ENCODE measurements at places on chromosomes 7 and 10.

- no peak for DNase-seq
Observed at GRCh38 chr7:51344406-51345138, 28.0 kb upstream of the COBL start.

GRCh38 chr7:138610671-138611170, 90.4 kb downstream of the SVOPL start:
- DNase-seq = no peak

DNA sequence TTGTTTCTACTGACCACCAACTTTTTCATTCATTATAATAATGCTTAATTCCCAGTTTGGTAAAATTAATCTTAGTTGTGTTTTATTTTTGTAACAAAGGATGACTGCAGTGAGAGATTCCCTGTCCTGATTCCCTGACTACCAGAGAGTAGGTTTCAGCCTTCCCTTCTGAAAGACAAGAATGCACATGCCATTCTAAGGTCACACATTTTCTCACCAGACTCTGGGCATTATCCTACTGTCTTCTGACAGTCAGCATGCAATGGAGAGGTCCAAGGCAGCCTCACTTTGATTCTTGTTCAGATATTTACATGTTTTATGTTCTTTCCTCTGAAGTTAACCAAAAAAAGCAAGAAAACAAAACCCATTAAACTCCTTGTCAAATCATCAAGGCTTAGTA, 372.7 kb upstream of the CDC14C start:
- no peak for DNase-seq

DNA sequence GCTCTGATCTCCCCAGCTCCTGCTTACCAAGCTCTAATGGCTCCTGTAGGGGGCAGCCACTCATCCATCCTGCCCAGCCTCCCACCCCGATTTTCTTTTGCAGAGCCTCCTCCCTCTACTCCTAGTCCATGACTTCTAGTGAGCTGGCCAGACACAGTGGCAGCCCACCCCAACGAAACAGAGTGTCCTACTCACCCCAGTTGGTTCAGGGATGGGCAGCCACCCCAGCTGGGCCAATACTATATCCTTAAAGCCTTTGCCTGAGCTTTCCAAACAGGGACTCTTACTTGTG, 77.1 kb downstream of the GRID1 start:
- DNase-seq = no peak

- DNase-seq = peak; percentile 24
Observed at GRCh38 chr7:73451780-73452398, 18.3 kb downstream of the FZD9 start.

GRCh38 chr10:131742500-131742951, 158.3 kb upstream of the PPP2R2D start:
- no peak for DNase-seq

- DNase-seq = no peak
Observed at GRCh38 chr10:61028861-61029361, 84.9 kb upstream of the RHOBTB1 start.

- DNase-seq = no peak
Observed at GRCh38 chr7:123615344-123615743, 13.7 kb downstream of the ASB15 start.

DNA sequence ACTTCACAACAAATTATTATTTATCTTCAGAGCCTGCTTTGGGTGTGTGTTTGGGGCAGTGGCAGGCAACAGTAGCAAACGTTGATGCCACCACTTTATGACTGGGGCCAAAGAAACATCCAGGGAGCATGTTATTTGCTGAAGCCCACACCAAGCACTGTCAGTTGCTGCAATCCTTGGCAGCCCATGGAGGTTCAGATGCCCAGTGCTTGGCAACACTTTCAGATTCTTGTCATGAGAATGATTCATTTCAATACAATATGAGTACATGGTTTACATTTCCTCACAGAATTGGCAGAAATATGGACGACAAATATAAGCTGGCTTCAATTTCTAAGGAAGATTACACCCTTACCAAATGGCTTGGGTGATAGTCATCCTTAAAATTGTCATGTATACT, 46.5 kb upstream of the GLI3 start:
- DNase-seq = no peak

GRCh38 chr7:23873306-23873705, 163.3 kb downstream of the STK31 start:
- no peak for DNase-seq

DNA sequence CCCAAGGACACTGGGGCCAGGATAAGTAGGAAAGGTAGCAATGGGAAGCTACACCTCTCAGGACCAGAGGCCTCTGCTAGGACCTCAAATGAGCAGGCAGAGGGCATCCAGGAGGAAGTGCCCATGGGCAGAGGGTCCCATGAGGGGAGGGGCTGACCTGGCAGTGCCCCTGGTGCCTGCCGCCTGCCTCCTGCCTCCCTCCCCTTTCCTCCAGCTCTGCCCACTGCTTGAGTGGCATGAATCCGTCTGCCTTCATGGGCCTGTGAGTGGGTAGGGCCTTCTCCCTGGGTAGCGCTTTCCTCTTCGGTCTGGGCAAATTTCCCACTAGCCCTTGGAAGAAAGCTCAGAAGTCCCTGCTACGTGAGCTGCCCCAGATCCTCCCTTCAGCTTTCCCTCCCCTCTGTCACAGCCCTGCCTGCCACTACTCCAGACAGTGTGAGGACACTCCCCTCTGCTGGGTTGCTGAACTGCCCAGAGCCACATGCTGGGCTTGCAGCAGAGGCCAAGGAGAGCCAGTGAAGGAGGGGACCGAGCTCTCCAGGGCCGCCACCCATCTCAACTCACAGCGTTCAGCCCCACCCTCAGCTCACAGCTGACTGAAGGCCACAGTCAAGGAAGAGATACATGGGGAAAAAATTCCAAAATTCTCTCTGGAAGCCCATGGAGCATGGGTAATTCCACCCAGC, 141.4 kb downstream of the ARHGAP22 start:
- DNase-seq = no peak

- peak; percentile 75 for DNase-seq
Observed at GRCh38 chr7:102061981-102062390, 224.7 kb upstream of the SH2B2 start.

- DNase-seq = no peak
Observed at GRCh38 chr7:134702366-134703240, 56.0 kb downstream of the BPGM start.

DNA sequence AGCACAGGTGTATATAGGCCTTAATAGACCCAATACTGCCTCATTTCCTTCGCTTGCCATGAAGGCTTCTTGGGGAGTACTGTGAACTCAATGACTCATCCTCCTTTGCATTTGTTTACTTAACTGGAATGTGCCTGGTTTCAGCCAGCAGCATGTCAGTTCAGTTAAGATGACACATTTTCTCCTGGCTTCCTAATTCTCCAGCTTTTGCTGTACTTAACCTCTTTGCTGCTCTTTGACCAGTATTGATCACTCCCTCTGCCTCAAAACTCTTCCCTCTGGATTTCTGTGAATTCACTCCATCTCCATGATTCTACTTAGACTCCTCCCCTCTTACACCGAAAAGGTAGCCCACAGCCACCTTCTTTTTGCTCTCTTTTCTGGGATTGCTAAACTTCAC, 135.7 kb downstream of the MAGI2 start:
- DNase-seq = no peak
